ENCODE measurements at places on chromosomes 6 and 20. TPM values are rescaled to one million over a fixed set of nuclear protein-coding genes. Genes with fewer than 3 reads are reported as not detected.

Gene SIGLEC1
- total RNA-seq = not detected

Gene MYCT1
- total RNA-seq = not detected

Gene RRAGD
- total RNA-seq = 10.9 TPM

Gene CENPW
- 42.7 TPM for total RNA-seq

Gene MLN
- total RNA-seq = not detected

Gene SPATA25
- total RNA-seq = 1.8 TPM

Gene MEP1A
- not detected for total RNA-seq

Gene NKAIN2
- not detected for total RNA-seq

Gene ALDH5A1
- total RNA-seq = 11.7 TPM

Gene RTN4IP1
- 8.0 TPM for total RNA-seq

Gene FAM83D
- 13.7 TPM for total RNA-seq

Gene CRISP2
- not detected for total RNA-seq

Gene GGTLC1
- not detected for total RNA-seq

Gene RPP21
- 45.0 TPM for total RNA-seq

Gene CLVS2
- not detected for total RNA-seq

Gene FAXC
- total RNA-seq = not detected

Gene CRYBG1
- 10.0 TPM for total RNA-seq

Gene ZNF831
- 3.4 TPM for total RNA-seq

Gene KIF25
- total RNA-seq = not detected

Gene TAGAP
- 183 TPM for total RNA-seq

All from activated CD4-positive, alpha-beta T cell treated with anti-CD3 and anti-CD28 coated beads, Interleukin-2, amount 10 ng/mL, durations not matched to agents 24 days and 14 days (primary cell).